SJCRH30 (cell line): ENCODE measurements at places on chromosomes 7 and 10. TPM values are rescaled to one million over a fixed set of nuclear protein-coding genes. Genes with fewer than 3 reads are reported as not detected.

BTBD16 gene
- total RNA-seq = not detected in 2 replicates

HMX2 gene
- not detected in 2 replicates for total RNA-seq

ASB4 gene
- total RNA-seq = 0.08 and 0.15 TPM in 2 replicates

GRCh38 chr7:18320971-18321567, 174.5 kb upstream of the HDAC9 start:
- peak; percentile 65 for DNase-seq

- DNase-seq = peak; percentile 15
Observed at GRCh38 chr7:10429511-10429910, 544.2 kb upstream of the PHF14 start.

DNA sequence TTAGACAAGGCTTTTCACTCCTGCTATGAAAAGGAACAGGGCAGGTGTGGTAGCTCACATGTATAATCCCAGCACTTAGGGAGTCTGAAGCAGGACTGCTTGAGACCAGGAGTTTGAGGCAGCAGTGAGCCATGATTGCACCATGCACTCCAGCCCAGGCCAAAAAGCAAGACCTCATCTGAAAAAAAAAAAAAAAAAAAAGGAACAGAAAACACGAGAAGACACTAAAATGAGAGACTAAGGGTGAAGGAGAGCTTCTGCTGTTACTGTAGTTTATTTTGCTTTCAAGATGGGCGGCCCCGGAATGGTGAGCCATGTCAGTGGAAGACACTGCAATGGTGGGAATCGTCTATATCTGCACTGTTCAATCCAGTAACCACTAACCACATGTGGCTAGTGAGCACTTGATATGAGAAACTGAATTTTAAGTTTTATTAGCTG, 9.9 kb downstream of the PIP4K2A start:
- DNase-seq = no peak

DNA sequence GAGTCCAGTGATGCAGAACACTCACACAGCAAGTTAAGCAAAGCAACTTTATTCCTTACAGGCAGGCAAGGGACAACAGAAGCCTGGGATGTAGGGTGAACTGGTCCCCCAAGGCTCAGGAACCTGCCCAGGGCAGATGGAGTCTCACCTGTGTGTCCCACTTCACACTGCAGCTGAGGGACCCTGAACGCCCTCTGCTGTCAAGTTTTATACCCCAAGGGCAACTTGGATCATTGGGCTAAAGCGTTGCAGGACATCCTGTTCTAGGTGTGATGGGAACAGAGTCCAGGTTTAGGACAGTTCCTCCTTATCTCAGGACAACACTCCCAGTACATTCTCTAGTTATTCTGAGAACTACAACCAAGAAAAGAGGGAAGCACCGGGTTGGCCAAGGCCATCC, 49.5 kb upstream of the ZNF746 start:
- DNase-seq = no peak

GRCh38 chr7:6489612-6490011, 41.9 kb upstream of the DAGLB start:
- DNase-seq = no peak
